ENCODE measurements at places on chromosomes 1 and 21.

- no peak for DNase-seq
Observed at GRCh38 chr1:73604739-73605138, 593.2 kb downstream of the LRRIQ3 start.

- DNase-seq = no peak
Observed at GRCh38 chr21:35208104-35208503, 159.0 kb upstream of the RUNX1 start.

- no peak for DNase-seq
Observed at GRCh38 chr1:61300899-61301298, 218.5 kb downstream of the NFIA start.

GRCh38 chr1:200034761-200035396, 7.4 kb downstream of the NR5A2 start:
- no peak for DNase-seq

- DNase-seq = no peak
Observed at GRCh38 chr1:101497881-101498559, 261.2 kb downstream of the S1PR1 start.

GRCh38 chr21:33644383-33645074, 2.2 kb downstream of the ITSN1 start:
- no peak for DNase-seq

DNA sequence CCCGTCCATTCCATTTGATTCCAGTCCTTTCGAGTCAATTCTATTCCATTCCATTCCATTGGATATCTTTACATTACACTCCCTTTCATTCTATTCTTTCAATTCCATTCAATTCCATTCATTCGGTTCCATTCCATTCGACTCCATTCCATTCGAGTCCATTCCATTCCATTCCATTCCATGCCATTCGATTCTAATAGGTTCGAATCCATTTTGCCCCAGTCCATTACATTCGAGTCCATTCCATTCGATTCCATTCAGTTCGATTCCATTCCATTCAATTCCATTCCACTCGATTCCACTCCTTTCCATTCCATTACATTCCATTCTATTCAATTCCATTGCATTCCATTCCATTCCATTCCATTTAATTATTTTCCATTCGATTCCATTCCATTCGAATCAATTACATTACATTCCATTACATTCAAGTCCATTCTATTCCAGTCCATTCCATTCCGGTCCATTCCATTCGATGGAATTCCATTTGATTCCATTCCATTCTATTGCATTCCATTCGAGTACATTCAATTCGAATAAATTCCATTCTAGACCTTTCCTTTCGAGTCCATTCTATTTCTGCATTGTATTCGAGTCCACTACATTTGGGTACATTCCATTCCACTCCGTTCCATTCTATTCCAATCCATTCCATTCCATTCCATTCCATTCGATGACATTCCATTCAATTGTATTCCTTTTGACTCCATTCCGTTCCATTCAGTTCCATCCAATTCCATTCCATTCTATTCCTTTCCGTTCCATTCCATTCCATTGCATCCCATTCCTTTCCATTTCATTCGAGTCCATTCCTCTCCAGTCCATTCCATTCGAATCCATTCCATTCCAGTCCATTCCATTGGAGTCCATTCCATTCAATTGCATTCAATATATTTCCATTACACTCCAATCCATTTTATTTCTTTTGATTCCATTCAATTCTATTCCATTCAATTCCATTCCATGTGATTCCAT, 2604.8 kb upstream of the TPTE start:
- DNase-seq = no peak

Measured in 8988T (cell line).